ENCODE measurements at places on chromosomes 2 and 18.

DNA sequence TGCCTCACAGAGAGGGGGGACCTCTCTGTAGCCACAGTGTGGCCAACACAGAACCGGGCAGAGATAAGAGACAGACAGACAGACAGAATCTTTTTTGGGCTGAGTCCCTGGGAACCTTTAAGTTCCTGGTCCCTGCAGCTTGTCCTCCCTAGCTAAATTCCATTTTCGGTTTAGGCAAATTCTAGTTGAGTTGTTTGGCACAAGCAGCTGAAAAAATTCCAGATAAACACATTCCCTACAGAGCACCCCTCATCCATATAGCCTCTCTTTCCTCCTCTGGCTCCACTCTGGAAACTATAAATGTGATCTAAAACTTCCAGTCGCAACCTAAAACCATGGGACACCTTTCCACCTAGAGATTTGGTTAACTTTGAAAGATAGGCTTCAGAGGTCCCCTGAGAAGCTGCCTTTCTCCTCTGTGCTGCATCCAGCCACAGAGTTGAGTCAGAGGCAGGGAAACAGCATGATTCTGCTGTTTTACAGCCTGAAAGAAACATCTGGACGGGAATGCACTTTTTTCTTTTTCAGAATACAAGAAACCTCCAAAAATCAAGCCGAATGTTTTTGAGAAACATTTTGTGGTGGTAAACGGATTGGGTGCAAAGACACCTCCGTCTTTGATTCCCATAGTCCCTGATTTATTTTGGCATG lies 30.9 kb downstream of the SLC4A3 start:
- no peak for DNase-seq

DNA sequence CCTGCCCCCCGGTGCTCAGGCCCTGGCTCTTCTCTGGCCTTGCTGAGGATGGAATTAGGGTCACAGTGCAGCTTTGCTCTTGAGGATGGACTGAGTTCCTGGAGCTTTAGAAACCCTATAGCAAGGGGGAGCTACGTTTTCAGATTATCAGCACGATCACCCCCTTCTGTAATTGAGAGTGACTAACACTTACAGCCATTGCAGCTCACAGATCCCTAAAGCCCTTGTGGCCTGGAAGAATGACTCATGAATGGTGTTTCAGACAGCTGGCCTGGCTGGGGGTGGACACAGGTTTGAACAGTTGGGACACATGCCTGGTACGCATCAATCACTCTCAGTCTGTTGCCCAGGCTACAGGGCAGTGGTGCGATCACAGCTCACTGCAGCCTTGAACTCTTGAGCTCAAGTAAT lies 79.7 kb upstream of the IGFBP5 start:
- no peak for DNase-seq

DNA sequence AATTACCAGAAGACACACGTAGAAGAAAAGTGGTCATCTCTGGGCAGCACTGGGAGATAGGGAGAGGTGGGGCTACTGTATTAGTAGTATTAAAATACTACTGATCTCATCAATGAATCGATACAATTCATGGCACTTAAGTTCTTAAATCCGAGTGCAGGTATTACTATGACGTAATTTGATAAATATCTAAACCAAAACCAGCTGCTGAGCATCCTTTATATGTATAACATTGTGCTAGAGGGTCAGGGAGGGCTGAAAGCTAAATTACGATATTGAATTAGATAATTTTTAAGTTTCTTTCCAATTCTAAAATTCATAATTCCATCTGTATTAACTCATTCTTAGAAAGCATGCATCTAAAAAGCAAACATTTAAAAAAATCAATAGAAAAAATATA lies 25.3 kb downstream of the DARS1 start:
- DNase-seq = no peak

GRCh38 chr2:18067588-18068384 lies 189.3 kb downstream of the KCNS3 start:
- DNase-seq = no peak

DNA sequence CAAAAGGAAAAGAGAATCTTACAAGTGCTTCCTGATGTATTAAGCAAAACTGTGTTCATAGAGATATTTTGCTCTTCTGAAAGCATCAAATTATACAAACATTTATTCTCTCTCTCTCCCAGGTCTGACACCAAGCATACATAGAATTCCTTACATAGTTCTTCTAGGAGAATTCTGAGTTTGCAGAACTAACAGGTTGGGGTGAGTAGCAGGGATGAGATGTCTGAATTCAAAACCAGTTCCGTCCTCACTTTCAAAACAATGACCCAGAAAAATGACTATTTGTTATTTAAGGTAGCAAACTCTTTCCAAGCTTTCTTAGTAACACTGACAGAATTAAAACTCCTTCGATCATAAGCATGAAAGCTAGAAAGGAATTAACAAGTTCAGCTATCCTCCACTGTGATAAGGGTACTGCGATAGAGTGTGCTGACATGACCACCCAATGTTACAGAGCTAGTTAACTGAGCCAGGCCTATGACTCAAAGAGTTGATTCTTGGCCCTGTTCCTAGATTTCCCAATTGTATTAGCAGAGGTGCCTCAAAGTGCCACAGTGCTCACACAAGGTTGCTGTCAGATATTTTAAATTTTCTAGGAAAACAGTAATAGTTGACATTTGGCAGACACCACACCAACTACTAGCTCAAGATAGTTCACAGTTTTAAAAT lies 85.8 kb upstream of the SETBP1 start:
- DNase-seq = no peak

DNA sequence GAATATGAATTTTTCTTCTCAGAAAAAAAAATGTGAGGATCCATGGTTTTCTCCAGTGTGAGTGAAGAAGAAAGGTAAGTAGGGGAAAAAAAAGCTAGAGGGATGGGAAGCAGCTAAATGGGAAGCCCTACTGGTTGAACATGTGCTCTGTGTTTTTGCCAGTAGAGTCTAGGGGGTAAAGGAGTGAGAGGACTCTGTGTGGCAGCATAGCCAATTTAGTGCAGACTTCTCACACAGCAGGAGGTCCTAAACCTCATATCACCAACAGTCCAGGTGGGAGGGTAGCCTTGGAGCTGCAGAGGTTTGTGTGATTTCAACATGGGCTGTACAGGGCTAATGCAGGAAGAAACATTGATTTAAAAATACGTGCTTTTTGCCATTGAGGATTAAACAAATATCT lies 334.5 kb upstream of the SPHKAP start:
- no peak for DNase-seq

DNA sequence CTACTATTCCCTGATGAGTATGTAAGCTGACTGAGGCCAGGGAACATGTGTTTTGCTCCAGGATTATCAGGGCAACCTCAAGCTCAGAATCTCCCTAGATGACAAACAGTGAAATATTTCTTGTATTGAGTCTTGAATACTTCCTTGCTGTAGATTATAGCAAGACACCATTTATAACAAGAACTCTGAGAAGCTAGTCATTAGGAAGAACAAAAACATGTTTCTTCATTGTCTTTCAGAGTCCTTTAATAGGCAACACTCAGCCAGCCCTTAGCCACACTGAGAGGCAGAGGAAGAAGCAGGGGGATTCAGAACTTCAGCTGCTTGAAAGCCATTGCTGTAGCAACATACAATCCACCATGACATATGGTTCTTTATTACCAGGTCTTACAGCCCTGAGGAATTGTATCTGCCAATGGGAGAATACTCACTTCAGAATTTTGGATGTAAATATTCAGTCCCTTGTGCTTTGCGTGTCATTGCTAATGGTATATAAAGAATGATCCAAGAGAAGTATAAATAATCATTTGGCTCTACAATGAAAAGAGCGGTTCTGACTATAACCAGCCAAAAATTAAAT lies 117.5 kb upstream of the NCKAP5 start:
- DNase-seq = no peak

DNA sequence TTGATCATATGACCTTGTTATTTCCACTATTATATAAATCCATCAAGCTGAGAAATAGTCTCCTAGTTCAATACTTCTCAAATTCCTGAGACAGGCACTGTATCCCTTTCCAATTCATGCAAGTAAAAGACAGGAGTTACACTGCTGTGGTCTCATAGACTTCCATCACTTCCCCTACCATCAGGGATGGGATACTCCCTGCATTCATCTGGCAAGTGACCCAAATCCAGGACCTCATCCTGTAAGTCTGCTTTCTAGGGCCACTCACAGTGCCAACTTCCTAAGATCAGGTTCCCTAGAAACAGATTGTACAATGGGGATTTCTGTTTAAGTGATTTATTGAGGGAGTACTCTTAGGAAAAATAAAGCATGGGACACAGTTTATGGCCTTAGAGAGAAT lies 424.0 kb upstream of the CDH7 start:
- no peak for DNase-seq

- no peak for DNase-seq
Measured at GRCh38 chr18:79826966-79827365, 29.2 kb downstream of the KCNG2 start.

GRCh38 chr2:28447943-28448792 lies 47.7 kb upstream of the PLB1 start:
- no peak for DNase-seq

DNA sequence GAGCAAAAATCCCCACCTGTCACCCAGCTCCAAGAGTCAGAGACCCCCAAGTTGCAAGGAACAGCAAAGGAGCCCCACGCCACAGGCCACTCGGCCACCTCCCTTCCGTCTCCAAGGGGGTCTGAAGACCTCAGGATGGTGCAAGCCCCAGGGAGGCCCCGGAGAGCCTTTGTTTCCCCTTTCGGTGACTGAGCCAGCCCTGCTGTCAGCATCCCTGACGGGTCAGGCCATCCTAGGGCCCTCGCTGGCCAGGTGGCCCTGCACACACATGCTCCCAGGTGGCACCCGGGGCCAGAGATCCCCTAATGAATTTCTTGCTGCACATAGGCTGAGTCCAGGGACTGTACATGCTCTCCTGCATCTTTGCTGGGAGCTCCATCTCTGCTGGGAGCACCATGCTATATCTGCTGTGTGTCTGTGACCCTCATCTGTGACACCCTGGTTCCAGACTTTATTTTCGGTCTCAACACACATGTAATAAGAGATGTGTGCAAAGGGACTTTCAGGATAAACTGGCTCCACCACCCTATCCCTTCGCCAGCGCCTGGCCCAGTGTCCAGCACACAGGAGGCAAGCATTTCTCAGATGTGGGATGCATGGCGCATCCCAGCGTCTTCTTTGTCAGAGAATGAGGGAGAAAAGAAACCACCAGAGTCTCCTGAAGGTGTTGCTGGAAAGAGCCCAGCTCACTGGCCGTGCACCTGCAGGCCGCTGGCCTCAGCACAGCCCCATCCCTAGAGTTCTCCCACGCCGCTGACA lies 27.4 kb downstream of the ADI1 start:
- no peak for DNase-seq

- DNase-seq = no peak
Measured at GRCh38 chr18:47418746-47419145, 167.3 kb upstream of the SKOR2 start.

DNA sequence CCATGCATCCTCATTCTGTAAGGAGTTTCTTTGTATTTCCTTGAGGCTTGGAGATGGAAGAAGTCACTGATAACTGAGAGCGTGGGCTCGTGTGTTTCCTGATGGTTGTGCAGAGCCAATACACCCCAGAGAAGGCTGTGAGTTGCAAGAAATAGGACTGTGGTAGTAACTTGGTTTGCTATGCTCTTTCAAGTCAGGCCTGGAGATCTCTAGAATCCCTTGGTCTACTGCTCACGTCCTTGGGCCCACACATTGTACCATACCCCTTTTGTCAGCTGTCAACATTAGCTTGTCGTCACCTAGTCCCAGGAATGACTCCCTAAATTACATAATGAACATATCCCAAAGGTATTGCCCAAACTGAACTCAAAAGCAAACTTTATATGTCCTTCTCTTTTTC lies 238.3 kb upstream of the REV1 start:
- DNase-seq = no peak

GRCh38 chr18:57819671-57820460 lies 16.8 kb upstream of the ATP8B1 start:
- DNase-seq = no peak

GRCh38 chr2:223597076-223597475 lies 5.1 kb downstream of the SCG2 start:
- no peak for DNase-seq

DNA sequence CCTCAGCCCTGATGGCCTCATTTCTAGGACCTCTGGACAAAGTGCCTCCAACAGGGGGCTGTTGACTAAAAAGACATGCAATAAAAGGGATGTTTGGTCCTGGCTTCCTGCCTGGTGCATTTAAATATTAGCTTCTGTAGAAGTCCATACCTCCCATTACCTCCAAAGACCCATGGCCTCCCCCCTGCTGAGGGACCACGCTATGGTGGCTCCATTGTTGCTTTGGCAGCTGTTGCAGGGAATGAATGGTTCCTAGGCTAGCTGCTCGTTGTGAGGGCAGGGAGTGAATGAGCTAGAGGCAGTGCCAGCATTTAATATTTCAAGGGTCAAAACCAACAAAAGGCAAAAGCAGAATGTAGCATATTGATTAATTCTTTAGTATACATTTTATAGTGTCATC lies 285.9 kb downstream of the SLC8A1 start:
- DNase-seq = no peak

DNA sequence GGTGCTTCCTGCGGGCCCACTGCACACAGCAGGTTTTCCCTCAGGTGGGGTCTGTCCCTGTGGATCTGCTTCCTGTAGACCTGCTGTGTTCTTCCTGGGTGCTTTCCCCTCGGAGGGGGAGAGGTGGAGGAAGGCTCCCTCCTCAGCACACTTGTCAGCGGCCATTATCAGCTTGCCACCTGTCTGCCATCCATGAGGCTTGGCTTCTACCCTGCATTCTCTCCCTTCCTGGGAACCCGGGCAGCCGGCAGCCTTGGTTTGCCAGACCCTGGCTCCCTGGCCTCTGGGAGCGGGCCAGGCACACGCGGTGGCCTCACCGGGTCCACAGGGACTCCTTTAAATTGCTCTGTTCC lies 58.5 kb downstream of the INPP5D start:
- no peak for DNase-seq

- DNase-seq = no peak
Measured at GRCh38 chr2:209525331-209525730, 101.5 kb downstream of the MAP2 start.

- no peak for DNase-seq
Measured at GRCh38 chr2:5720426-5720825, 28.2 kb downstream of the SOX11 start.

- DNase-seq = no peak
Measured at GRCh38 chr2:154375579-154375931, 322.9 kb upstream of the KCNJ3 start.

GRCh38 chr2:232133078-232133477 lies 171.6 kb downstream of the DIS3L2 start:
- no peak for DNase-seq

- no peak for DNase-seq
Measured at GRCh38 chr2:98026927-98027522, 31.3 kb upstream of the TMEM131 start.

DNA sequence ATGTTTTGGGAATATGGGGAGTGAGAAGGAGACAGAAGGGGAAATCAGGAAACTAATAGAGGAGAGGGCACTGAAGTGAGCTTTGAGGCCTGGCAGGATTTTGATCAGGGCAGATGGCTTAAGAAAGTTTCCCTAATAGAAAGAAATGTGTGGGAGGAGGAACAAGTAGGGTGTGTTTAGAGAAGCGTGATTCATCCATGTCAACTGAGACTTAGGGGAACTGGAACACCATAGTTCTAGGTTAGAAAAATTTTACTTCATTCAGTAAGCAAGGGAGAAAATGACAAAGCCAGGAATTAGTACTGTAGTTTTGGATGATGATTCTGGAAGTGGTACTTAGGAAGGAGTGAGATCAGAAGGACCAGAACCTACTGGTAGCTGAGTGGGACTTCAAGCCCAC lies 296.0 kb downstream of the PLCL1 start:
- no peak for DNase-seq

- no peak for DNase-seq
Measured at GRCh38 chr2:16661526-16661925, 4.1 kb downstream of the CYRIA start.

- DNase-seq = no peak
Measured at GRCh38 chr18:45939236-45939635, 27.9 kb downstream of the EPG5 start.
